ENCODE measurements at places on chromosomes 6 and 20.

- DNase-seq, result no peak
- H3K4me3 ChIP-seq, result no peak overlapping the region
- no peaks in the 10 kb centered on the region for H3K36me3 ChIP-seq
Observed at GRCh38 chr6:170030284-170030815, 260.5 kb downstream of the DLL1 start.

DNA sequence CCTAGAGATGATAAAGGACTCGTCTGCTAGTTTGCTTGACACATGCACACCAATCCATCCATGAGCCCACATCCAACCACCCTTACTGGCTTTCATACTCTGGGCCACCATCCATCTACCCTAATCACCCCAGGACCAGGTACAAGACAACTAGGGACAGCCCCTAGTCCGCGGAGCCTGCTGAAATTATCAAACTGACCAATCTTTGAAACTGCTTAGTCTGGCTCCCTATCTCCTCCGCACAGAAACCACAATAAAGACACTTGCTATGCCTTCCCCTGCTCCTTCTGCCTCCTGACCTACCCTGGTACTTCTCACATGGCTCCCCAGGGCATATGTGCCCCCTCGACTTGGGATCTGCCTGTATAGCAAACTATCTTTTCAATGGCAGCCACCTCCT is 33.1 kb downstream of the PXDC1 start:
- H3K4me3 ChIP-seq, result no peak overlapping the region
- no peaks in the 10 kb centered on the region for H3K36me3 ChIP-seq
- no peak for DNase-seq
- no peaks in the 10 kb centered on the region for H3K27me3 ChIP-seq
- H3K27ac ChIP-seq, result no peak overlapping the region

DNA sequence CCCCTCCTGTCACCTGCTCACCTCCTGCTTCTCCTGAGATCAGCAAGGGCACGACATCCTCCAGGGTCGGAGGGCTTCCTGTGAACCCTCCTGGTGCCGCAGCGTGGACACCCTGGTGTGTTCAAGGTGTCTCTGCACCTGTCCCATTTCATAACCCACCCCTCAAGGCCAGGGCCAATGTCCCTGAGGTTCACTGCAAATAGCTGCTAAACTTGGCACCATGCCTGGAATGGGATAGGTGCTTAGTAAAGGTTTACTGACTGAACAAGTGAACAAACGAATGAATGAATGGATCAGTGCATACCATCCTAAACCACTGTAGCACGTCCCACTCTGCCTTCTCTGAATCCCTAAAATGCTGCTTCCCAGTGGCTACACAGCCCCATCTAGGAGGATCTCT is 35.0 kb downstream of the SIRPA start:
- DNase-seq, result no peak
- H3K27ac ChIP-seq, result no peak overlapping the region
- no peak overlapping the region for H3K4me3 ChIP-seq
- no peaks in the 10 kb centered on the region for H3K4me1 ChIP-seq

DNA sequence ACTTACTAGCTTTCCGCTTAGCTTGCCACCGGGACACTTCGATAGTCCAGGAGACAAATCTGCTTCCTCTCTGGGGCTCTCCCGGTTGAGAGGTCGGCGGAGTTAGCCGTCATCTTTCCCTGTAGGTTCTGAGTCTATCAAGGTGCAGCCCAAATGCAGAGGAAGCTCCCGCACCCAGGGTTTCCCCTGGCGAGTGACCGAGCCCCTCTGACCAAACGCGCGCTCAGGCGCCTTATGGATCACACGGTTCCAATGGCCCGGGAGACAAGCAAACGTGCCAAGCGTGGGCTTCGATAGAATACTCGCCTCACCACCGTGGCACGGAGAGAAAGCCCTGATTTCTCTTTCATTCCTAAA is 15.8 kb upstream of the FOXC1 start:
- H3K36me3 ChIP-seq, result no peaks in the 10 kb centered on the region
- H3K27ac ChIP-seq, result no peak overlapping the region
- DNase-seq, result no peak
- peaks cover 44% of the 10 kb centered on the region for H3K27me3 ChIP-seq

DNA sequence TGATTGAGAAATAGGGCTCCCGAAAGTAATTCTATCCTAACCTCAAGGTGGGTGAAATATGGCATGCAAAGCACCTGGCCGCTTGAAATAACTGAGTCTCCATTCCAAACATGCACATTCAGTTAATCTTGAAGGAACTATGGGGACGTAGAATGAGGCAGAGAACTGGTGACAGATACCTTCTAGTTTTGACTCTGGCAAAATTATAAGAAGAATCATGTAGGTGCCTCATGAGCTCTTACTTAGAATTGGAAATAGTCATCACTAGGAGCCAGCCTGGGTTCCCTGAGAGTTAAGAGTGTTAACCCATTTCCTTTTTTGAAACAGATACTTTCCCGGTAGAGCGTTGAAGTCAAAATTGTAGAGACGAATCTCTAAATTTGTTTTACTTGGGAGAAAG is 49.3 kb downstream of the RPF2 start:
- no peak overlapping the region for H3K27ac ChIP-seq
- no peak overlapping the region for H3K4me3 ChIP-seq
- peaks cover 12% of the 10 kb centered on the region for H3K36me3 ChIP-seq
- DNase-seq, result no peak

All from activated naive CD8-positive, alpha-beta T cell treated with anti-CD3 and anti-CD28 coated beads, Interleukin-2, amount 50 U/mL, for 24 hours (primary cell).